ENCODE measurements at places on chromosomes 12 and 14.
A peak's percentile ranks its signal among the peaks of the same experiment; 100 is the strongest.

- DNase-seq: peak; percentile 46
Observed at GRCh38 chr14:91252871-91253794, 8.6 kb upstream of the GPR68 start.

- peak; percentile 44 for DNase-seq
Observed at GRCh38 chr12:49750027-49750995, 9.0 kb downstream of the TMBIM6 start.

DNA sequence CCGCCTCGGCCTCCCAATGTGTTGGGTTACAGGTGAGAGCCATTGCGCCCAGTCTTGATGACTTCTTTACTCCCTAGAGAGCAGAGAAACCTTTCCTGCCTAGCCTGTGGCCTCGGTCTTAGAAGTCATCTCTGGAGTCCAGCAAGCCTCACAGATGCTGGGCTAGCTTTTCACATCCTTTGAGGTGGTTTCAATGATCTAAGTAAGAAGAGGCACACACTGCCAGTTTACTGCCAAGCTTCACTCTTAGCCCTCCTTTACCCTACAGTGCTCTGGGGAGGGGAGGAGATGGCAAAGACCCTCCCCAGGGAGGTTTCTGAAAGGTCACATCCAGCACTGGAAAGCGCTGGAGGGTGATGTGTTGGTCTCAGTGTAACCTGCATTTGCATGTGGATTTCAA is 304.8 kb downstream of the PCNX1 start:
- no peak for DNase-seq

GRCh38 chr12:7637615-7638014 is 28.1 kb downstream of the APOBEC1 start:
- DNase-seq: no peak

GRCh38 chr12:104058802-104059201 is 5.5 kb upstream of the HCFC2 start:
- no peak for DNase-seq

GRCh38 chr12:56420411-56420810 is 28.8 kb downstream of the TIMELESS start:
- no peak for DNase-seq

DNA sequence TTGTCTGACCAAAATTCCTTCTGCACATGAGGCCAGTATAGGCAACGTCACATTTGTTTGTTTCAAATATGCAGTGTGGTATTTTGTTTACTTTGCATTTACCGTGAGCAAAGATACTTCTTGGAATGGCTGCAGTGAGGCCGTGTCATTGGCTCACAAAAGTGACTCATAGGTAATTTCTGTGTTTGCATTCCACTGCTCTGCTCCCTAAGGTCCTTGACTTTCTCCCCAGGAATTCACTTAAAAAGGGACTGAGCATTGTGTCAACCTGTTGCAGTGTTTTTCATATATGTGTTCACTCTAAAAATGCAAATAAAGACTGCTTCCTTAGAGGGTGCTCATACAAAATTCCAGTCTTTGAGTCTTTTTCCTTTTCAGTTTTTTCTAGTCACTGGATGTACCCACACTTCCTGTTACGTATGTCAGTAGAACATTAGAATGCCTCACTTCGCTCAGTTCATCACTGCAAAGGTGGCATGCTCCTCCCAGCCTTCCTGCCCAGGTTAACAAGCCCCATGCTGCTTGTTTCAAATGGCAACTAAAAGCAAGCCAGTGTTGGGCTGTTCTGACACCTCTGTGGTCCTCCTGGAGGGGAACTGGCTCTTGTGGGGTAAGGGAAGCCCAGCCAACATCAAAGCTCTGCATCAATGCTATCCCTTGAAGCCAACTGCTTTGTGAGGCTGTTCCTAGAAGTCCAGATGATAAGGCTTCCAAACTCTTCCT is 9.1 kb downstream of the C12orf76 start:
- DNase-seq: peak; percentile 47

DNA sequence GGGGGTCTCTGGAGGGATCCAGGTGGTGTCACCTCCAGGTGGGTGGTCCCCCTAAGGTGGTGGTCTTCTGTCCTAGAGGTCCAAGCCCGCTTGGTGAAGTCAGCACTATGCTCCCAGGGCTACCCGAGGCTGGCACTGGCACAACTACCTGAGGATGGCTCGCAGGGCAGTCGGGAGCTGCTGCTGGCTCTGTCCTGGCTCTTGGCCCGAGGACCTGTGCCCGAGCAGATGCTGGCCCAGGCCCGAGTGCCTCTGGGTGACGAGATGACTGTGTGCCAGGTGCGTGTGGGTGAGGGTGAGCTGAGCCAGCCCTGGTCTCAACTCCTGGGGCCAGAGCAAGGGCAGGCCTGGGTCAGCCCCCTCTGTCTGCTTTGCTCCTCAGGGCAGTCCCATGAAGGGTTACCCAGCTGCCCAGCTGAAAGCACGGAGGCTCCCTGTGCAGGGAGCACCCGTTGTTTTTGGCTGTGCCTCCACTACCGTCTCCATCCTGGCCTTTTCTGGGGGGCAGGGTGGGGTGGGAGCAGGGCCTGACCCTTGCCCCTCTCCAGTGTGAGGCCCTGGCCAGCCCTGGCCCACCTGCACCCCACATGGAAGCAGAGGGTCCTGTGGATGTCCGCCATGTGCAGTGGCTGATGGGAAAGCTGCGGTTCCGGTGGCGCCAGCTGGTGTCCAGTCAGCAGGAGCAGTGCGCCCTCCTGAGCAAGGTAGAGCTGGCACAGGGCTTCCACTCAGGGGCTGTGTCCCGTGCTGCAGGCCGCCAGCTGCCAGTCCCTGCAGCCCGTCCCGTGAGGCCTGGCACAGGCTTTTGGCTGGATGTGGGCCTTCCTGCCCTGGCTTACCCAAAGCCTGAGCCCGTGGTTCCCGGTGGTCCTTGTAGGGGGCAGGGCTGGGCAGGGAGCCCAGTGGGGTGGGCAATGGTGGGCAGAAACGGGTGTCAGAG is 1.3 kb downstream of the TEDC1 start:
- no peak for DNase-seq

DNA sequence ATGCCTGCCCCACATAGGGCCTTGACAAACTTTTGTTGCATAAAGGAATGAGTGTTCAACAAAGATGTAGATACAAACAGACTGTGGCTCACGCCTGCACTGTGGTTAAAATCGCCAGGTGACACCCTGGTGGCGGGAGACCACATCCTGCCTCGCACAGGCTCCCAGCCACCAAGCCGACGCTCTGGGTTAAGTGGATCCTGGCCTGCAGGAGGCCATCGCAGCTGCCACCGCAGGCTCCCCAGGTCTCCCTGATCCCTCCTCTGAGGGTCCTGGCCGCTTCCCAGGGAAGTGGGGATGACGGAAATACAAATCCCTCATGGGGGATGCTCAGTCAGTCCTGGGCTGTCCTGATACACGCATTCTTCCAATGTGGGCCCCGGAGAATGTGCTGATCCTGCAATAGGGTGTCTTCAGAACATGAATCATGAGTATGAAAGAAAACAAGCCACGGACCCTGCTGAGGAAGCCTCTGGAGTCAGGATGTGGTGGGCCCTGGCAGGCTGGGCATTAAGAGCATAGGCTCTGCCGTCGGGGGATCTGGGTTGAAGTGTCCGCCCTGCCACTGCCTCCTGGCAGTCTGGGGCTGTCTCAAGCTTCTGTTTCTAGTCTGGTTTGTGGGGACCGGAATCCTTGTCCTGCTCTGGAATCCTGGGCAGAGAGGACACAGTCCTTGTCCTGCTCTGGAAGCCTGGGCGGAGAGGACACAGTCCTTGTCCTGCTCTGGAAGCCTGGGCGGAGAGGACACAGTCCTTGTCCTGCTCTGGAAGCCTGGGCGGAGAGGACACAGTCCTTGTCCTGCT is 53.5 kb upstream of the BEGAIN start:
- DNase-seq: peak; percentile 86

DNA sequence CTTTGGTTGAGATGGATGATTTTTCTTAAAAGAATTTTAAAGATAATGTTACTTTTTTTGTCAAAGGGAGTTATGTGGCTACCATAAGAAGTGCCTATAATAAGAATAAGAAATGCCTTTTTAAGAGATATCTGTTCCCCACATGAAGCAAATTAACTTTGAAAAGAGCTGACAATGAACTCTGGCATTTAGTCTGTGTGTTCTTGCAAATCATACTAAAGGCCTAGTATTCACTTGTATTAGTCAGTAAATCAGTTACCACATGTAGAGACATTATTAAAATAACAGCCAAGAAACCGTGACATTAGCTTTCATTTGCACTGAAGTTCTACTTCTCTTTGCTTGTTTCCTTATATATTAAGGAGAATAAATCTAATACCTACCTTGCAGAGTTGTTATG is 296.3 kb downstream of the CCDC91 start:
- DNase-seq: no peak

DNA sequence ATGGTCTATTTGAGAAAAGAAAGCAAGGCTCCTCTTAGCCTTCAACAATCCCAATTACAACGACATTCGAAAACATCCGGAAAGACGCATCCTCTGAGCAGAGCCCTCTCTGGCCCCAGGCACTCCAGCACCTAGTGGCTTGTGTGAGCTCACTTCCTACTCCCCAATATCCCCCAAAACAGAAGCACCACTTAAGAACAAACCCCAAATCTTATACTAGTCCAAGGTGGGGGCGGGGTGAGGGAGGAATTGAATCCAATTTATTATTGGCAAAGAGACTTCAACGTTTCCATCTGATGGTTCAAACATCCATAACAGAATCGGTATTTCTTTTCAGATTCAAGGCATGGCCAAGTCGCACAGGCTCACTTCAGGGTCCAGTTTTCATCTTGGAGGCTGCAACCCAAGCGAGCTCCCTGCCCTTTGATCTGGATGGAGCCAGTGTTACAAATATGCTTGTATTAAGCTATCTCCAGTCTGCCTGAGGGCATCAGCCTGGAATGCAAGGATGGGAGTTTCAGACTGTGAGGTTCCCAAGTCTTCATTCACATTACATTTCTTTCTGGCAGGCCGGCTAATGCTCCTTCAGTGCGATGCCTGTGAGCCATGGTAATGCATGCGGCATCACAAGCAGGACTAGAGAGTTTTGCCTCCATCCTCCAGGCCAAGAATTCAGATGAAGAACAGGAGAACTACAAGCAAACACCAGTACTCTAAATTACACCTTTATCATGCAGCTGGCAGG is 132.5 kb upstream of the FOXN3 start:
- DNase-seq: no peak

Measured in activated CD4-positive, alpha-beta T cell treated with anti-CD3 and anti-CD28 coated beads, Interleukin-2, amount 10 ng/mL, durations not matched to agents 7 days and 5 days (primary cell).